Hematopoietic multipotent progenitor cell treated with erythropoietin and hydrocortisone succinate and interleukin-3 and kit ligand, for 17 days (in vitro differentiated cells): ENCODE measurements at places on chromosomes 5 and 9.

DNA sequence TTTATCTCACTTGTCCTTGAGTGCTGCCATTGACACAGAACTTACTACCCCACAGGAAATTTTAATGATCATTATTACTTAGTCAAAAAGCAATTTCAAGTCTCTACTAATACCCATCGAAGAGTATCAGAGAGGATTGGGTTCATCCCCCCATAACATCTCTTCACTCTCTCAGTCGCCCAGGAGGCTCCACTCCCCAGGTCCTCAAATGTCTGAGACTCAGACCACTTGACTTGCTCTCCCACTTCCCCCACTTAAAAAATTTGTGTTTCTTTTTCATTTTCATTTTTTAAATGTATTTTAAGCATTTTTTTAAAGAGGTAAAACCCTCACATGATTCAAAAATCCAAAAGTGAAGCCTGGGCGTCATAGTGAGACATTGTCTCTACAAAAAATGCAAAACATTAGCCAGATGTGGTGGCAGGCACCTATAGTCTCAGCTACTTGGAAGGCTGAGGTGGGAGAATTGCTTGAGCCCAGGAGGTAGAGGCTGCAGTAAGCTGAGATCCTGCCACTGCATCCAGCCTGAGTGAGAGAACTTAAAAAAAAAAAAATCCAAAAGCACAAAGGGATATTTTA, 56.8 kb upstream of the TRAF1 start:
- no peak for DNase-seq

- peak; percentile 6 for DNase-seq
Measured at GRCh38 chr9:12697719-12698118, 4.5 kb downstream of the TYRP1 start.

DNA sequence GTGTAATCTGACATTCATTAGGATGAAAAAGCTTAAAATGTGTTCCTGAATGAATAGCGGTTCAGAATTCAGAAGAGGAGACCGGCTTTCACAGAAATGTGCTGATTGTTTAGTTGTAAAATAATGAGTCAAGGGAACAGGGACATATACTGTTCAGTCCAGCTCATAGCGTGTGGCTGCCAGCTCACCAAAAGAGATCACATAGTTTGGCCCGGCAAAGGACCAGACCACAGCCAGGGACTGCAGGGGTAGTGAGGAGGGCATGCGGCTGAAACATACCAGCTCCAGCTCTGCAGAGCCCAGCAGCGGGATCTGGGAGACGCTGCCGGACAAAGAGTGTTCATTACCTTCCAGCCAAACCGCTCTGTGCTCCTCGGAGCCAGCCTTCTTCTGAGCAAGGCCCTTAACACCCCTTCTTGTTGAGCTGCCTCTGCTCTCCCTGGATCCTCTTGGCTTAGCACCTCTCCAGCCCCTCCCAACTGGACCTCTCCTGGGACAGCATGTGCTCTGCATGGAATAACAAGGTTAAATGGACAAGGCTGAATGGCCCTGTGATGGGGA, 116.8 kb upstream of the CNTLN start:
- DNase-seq = no peak

- DNase-seq = no peak
Measured at GRCh38 chr5:36635721-36636390, 29.4 kb downstream of the SLC1A3 start.

DNA sequence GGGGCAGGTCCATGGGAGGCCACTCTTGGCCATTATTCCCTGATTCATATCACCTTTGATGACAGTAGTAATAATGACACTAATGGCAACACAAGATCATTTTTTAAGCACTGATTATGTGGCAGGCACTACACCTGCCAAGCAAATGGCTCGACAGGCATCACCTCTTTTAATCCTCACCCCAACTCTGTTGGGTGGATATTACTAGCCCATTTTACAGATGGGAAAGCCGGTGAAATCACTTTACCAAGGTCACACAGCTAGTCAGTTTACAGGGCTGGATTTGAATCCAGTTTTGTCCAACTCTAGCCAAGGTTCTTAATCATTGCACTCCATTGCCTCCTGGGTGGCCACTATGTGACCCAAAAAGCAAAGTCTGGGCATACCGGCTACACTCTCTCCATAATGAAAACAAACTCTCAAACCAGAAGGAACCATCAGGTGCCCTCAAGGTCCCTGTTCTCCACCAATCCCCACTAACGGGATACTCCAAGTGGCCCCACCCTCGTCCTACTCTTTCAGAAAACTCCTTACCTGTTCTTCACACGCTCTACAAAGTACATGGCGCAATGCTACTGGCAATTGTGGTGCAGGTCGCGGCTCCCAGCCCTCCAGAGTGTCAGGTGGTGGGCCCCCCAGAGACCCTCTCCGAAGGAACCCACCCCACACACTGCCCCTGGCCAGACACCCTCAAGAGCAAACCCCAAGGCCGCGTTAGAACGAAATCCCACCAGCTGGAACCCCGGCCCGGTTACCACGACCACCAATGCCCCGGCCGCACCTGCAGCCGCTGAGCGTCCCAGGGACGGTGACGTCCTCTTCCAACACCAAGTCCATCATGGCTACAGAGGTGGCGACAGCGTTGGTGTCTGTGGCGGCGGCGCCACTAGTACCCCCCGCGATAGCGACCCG, 572 bp downstream of the CDK5RAP2 start:
- DNase-seq = no peak

- DNase-seq = no peak
Measured at GRCh38 chr5:126189862-126190261, 233.3 kb upstream of the GRAMD2B start.

- no peak for DNase-seq
Measured at GRCh38 chr5:103218164-103218563, 40.4 kb upstream of the MACIR start.

DNA sequence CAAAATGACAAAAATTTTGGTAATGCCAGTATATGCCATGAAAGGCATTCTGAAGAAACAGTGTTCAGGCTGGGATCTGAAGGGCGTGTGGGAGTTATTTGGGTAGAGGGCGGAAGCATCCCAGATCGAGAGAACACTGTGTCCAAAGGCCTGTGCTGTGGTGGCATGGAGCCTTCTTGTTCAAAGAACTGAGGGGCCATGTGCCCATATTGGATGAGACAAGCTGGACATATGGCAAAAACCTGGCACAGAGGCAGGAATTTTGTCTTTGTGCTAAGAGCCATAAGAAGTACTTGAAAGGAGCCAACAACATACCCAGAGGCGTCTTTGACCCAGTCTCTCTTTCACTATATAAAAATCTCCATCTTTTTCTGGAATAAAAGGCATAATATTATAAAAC, 128.0 kb downstream of the SYK start:
- DNase-seq = no peak

GRCh38 chr9:135117281-135117680, 29.8 kb downstream of the OLFM1 start:
- no peak for DNase-seq

GRCh38 chr5:14676320-14676719, 11.8 kb downstream of the OTULIN start:
- DNase-seq = peak; percentile 81

GRCh38 chr5:159697530-159697929, 218.8 kb upstream of the ADRA1B start:
- DNase-seq = no peak

DNA sequence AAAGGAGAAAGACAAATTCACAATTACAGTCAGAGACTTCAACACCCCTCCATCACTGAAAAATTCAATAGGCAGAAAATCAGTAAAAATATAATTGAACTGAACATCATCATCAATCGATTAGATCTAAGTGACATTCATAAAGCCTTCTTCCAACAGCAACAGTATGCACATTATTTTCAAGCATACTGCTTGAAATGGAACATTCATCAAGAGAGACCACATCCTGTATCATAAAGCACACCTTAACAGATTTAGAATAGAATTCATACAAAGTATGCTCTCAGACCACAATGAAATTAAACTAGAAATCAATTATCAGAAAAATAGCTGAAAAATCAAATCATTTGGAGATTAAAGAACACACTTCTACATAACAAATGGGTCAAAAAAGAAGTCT, 39.1 kb downstream of the ERMP1 start:
- DNase-seq = no peak

GRCh38 chr9:89837162-89837933, 232.5 kb downstream of the GADD45G start:
- DNase-seq = no peak

DNA sequence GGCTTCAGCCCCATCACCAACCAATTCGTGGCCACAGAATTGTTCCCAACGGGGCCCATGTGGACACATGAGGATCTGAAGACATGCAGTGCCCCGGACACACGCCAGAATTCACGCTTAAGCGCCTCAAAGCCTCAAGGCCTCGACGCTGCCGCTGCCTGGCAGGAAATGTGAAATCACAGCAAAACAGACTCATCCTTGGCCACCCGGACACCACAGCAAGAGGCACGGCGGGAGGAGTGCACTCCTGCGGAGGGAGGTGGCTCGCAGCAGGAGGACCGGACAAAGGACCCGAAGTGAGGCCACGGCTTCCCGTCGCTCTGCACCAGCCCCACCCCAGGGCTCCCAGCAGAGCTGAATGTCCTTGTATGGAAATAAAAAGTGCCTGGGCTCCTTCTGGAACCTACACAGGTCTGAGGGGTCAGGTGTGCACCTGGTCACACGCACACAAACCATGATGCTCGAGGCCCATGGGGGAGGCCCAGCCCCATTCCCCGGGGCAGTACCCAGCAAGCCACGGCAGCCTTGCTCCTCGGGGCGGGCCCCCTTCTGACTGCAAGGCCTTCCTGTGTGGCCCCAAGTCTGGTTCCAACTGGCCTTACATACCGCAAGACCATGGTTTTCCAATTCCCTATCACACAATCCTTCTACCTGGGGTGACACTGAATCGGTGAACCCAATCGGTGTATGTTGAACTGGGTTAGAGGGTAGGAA, 10.0 kb downstream of the SEC16A start:
- DNase-seq = no peak

DNA sequence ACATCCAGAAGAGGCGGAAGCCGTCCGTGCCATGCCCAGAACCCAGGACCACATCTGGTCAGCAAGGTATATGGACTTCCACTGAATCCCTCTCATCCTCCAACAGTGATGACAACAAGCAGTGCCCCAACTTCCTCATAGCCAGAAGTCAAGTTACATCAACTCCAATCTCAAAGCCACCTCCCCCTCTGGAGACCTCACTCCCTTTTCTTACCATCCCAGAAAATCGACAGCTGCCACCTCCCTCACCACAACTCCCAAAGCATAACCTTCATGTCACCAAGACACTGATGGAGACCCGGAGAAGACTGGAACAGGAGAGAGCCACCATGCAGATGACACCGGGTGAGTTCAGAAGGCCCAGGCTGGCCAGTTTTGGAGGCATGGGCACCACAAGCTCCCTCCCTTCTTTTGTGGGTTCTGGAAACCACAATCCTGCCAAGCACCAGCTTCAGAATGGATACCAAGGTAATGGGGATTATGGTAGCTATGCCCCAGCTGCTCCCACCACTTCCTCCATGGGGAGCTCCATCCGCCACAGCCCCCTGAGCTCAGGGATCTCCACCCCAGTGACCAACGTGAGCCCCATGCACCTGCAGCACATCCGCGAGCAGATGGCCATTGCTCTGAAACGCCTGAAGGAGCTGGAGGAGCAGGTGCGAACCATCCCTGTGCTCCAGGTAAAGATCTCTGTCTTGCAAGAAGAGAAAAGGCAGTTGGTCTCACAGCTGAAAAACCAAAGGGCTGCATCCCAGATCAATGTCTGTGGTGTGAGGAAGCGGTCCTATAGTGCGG, 130.3 kb upstream of the DMRT1 start:
- DNase-seq = no peak

DNA sequence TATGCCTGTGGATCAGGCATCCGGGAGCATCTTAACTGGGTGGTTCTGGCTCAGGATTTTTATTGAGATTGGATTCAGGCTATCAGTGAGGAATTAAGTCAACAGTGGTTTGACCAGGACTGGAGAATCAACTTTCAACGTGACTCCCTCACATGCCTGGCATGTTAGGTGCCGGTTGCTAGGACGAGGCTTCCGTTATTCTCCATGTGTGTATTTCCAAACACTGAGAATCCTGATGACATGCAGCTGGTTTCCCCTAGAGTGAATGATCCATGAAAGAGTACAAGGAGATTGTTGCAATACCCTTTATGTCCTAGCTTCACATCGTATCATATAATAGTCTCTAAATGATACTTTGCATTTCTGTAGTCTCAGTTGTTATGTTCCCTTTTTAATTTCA, 529.2 kb downstream of the ANXA1 start:
- DNase-seq = no peak

DNA sequence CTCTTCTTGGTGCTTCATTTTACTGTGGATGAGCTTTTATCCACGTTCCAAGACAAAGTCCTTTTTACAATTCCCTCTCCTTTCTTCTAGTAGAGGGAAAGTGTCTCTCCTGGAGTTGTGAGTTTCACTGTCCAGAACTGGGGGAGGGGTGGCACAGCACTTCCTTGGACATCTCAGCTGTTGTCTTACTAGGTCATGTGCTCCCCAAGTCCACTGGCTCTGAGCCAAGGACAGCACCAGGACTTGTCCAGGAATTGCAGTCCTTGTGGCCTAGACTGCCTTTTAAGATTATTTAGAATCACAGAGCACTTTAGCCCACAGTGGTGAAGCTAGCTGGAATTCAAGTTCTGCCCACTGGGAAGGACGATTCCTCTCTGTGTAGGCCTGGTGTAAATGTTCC, 700.2 kb upstream of the PTPRD start:
- DNase-seq = no peak

DNA sequence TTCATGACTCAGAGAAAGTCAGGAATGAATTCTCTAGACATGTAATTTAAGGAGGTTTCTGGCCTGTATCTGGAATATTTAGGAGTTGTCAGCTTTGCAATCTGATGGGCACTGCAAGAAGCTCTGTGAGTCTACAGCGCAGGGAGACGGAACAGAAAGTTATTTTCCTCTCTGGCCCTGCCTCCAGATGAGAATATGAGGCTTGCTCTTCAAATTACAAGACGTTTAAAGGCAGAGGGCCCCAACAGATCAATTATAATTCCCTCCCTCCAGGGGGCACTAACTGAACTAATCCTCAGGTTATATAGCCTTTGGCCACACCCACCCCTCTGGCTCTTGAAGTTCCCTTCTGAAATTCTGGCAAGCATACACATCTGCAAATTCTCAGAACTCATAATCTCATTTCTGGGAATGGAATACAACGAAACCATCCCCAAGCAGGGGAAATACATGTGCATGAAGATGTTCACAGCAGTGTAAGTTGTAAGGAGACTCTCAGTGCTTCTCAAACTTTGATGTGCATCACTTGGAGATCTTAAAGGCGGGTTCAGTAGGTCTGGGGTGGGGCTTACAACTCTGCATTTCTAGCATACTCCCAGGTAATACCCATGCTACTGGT, 307.6 kb downstream of the CWC27 start:
- peak; percentile 84 for DNase-seq

GRCh38 chr5:52682492-52682891, 105.2 kb upstream of the ITGA1 start:
- DNase-seq = no peak
